ENCODE measurements at places on chromosomes 1 and 21. TPM values are rescaled to one million over a fixed set of nuclear protein-coding genes. Genes with fewer than 3 reads are reported as not detected.

Gene SPRR1A
- total RNA-seq = 7.7 TPM

Gene GBP7
- total RNA-seq = not detected

Gene HRNR
- total RNA-seq = not detected

Gene ENAH
- total RNA-seq = 75.0 TPM

Gene E2F2
- 0.95 TPM for total RNA-seq

Gene GPR157
- total RNA-seq = 4.9 TPM

Gene GIPC2
- 0.71 TPM for total RNA-seq

Gene YTHDF2
- 80.9 TPM for total RNA-seq

Gene IL19
- not detected for total RNA-seq

Gene TEX38
- not detected for total RNA-seq

Gene MTFR1L
- 24.1 TPM for total RNA-seq

Gene SDC3
- 25.4 TPM for total RNA-seq

Gene CYP4X1
- total RNA-seq = not detected

Gene CLCNKB
- not detected for total RNA-seq

Gene TMEM82
- total RNA-seq = not detected

Gene LRIF1
- 16.3 TPM for total RNA-seq

Gene CD160
- not detected for total RNA-seq

Gene WDR64
- total RNA-seq = not detected

Gene NUAK2
- total RNA-seq = 15.1 TPM
